ENCODE measurements at places on chromosomes 7 and 10. TPM values are rescaled to one million over a fixed set of nuclear protein-coding genes. Genes with fewer than 3 reads are reported as not detected.

DNA sequence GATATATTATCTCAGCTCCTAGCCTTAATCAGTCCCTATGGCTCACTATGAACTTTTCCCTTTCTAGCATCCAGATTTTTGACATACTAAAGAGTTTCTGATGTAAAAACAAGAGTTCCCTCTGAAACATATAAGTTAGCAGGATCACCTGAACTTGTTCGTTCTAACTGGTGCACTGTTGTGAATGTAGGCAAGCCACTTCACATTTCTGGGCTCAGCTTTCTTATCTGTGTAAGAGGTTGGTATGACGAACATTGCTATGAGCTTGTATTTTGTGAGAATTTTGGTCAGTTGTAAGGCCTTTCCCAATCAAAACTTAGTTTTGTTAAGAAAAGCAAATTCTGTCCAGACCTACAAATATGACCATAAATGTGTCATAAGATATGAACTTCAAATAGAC, 46.1 kb downstream of the MAGI2 start:
- DNase-seq: no peak

GRCh38 chr10:84224411-84225028, 824 bp downstream of the LRIT2 start:
- DNase-seq: no peak

GRCh38 chr7:153604-154003, 38.8 kb upstream of the FAM20C start:
- DNase-seq: no peak

DNA sequence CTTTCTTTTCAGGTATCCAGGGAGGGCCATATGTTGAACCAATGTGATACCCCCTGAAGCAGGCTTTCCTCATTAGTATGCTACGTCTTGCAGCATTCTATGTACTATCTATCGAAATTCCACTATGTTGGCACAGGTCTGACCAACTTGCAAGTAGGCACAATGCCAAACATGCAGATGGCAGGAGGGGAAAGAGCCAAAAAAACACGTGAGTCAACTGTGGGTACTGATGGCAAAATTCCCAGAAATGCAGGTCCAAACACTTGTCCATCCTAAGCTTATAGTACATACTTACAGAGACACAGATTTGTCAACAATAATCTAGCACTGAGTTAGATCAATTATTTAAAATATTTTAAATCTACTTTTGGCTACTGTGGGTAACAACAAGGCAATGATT, 394.9 kb downstream of the DGKB start:
- DNase-seq: no peak

DNA sequence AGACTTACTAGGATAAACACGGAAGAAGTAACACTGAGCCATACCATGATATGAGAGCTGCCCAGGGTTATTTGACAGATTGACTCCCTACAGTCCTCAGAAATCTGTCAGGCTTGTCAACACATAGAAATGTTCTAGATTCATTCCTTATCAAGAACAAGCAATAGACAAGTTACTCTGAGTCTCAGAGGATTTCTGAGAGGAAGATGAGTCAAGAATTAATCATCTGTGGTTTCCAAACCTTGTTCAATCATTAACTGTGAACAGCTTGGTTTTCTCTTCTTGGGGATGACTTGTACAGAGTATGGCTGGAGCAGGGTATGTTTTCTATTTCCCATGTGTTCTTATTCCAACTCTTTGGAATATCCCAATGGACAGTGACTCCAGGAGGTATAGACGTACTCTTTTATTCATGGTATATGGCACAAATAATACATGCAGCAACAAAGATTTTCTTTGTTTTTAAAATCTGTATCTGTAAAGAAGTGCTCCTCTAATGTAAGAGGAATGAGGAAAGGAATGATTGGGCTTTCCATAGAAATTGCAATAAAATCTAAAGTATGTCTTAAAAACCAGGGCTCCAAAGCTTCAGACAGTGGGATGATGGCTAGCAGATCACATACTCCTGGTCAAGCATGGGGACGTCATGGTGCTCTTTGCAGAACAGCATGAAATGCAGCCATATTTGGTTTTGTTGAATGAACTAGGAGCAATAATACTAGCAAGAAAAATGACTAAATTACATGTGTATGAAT, 11.9 kb upstream of the SFR1 start:
- no peak for DNase-seq

- no peak for DNase-seq
Measured at GRCh38 chr7:146146831-146147486, 30.4 kb downstream of the CNTNAP2 start.

- DNase-seq: no peak
Measured at GRCh38 chr10:90787393-90788198, 70.2 kb downstream of the HTR7 start.

GRCh38 chr7:95865716-95866371, 93.5 kb downstream of the DYNC1I1 start:
- no peak for DNase-seq

The BMS1 gene
- 7.4 TPM for polyA plus RNA-seq

The GALNT17 gene
- not detected for polyA plus RNA-seq

All from AG04450 (cell line).